ENCODE measurements at places on chromosomes 11 and 22. TPM values are rescaled to one million over a fixed set of nuclear protein-coding genes. Genes with fewer than 3 reads are reported as not detected.

Gene CDC45
- 23.5 TPM for total RNA-seq

Gene APOBEC3F
- total RNA-seq, result 2.1 TPM

Gene RHOD
- 42.8 TPM for total RNA-seq

Gene MICAL2
- 107 TPM for total RNA-seq

Gene ARHGAP42
- total RNA-seq, result 10.9 TPM

Gene CHRM1
- 0.11 TPM for total RNA-seq

Gene ILK
- total RNA-seq, result 118 TPM

Gene MOGAT2
- total RNA-seq, result 0.05 TPM

Gene KDM4E
- not detected for total RNA-seq

Gene PRSS23
- total RNA-seq, result 543 TPM

Gene ZNF215
- total RNA-seq, result 1.3 TPM

Gene JRKL
- 5.7 TPM for total RNA-seq

Gene KRTAP5-2
- total RNA-seq, result not detected

Measured in A549 treated with DMSO at 1 μM for 4 hours (cell line).